Stromal cell of bone marrow (primary cell): ENCODE measurements at places on chromosomes 5 and 9.

GRCh38 chr5:132050661-132051552 is 9.5 kb upstream of the IL3 start:
- no peak for DNase-seq

DNA sequence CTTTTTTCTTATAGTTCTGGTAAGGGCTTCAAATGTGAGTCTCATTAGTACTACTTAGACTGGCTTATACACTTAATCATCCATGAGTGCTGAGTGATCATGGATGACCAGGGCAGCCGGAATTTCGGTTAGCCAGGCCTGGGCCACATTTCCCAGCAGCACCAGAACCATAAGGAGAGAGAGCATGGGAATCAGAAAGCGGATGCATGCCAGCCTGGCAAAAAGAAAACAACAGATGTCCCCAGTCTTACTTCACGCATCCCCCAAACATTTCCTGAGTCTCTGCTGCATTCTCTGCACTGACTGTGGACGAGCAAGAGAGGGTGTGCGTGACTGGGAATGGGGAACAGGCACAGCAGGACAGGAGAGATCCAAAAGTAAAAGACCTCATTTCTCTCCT is 371.1 kb upstream of the ZNF608 start:
- DNase-seq: no peak

DNA sequence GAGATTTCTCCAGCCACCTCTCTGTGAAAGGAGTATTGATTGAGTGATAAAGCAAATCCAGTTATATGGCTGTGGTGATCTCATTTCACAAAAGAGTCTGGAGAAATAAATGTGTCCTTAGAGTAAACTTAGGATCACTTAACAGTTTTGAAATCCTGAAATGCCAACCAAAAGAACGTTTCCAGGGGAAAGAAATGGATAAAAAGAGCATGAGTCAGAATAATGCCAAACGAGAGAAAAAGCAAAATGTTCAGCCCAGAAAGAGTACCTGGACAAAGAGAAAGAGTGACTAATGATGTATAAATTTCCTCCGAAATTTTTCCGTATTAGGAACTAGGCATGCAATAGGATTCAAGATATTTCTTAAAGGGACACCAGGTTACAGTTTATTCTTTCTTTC is 463.1 kb upstream of the CDH10 start:
- DNase-seq: no peak

GRCh38 chr9:94511134-94511954 is 43.5 kb upstream of the PCAT7 start:
- DNase-seq: no peak

DNA sequence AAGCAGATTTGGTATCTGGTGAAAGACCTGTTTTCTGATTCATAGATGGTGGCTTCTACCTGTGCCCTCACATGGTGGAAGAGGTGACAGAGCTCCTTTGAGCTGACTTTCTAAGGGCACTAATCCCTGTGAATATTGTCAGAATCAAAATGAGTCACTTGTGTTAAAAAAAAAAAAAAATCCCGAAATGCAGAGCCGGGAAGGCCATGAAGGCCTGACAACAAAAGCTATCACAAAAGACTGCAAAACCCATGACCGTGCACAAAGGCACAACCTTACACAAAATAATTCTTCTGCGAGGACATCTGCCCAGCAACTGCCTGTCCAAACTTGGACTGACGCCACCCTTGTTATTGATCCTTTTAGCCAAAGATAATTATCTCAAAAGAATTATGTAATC is 19.6 kb upstream of the UBTD2 start:
- DNase-seq: no peak

- no peak for DNase-seq
These were observed 48.2 kb downstream of the NKD2 start for GRCh38 chr5:1056611-1057484.

GRCh38 chr9:131759017-131759647 is 19.3 kb upstream of the RAPGEF1 start:
- DNase-seq: no peak

- DNase-seq: no peak
These were observed 7.1 kb upstream of the IL17B start for GRCh38 chr5:149386166-149386565.

DNA sequence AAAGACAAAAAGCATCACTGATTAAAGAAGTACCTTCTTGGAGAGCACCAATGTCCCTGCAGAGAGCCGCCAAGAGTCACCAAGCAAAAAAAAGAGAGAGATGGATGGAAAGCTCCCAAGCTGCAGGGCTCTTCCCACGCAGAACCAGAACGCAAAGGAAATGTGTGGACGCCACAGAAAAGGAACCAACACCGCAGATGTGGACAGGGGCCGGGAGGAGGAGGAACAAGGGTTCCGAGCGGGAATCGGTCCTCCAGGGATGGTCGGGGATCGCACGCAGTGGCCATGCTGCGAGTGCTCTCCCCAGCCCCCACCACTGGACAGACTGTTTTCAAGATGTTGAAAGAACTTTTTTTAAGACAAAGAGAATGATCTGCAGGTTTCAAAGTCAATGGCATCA is 40.2 kb upstream of the ZNF354A start:
- no peak for DNase-seq

GRCh38 chr5:137630216-137630971 is 105.5 kb downstream of the KLHL3 start:
- DNase-seq: no peak

DNA sequence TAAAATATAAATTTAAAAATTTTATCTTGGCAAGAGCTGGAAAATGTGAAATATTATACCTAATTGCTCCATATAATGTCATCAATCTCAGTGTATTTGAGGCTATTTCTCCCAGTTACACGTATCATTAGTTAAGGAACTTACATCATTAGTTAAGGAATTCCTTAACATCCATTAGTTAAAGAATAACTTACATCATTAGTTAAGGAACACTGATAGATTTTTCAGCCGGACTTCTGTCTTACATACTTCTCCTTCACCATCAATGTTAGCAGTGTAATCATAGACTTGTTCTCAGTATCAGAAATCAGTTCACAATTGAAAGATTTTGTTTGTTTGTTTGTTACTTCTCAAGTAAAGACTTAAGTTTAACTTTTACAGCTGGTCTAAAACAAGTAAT is 524.4 kb upstream of the CHD1 start:
- no peak for DNase-seq

DNA sequence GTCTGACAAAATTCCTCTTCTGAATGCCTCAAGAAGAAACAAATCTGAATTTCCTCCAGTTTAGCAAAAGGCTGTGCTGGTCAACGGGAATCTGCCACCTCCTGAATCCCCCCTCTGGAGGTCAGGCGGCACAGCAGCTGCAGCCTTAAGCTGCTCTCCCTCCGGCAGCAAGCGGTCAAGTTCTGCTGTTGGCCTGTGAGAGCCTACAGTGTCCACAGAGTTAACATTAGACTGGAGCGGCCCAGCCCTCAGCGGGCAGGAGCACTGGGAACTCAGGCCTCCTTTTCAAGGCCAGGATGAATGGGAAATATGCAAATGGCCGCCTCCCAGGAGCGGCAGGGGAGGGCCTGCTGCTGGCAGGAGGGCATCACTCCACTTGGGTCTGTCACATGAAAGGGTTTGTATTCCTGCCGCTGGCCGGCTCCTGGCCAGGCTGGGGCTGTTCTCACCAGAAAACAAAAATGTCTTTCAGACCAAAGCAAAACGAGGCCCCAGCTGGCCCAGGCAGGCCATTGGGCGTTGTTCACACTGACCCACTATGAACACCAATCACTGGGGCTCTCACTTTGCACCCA is 8.2 kb downstream of the ACSL6 start:
- no peak for DNase-seq

DNA sequence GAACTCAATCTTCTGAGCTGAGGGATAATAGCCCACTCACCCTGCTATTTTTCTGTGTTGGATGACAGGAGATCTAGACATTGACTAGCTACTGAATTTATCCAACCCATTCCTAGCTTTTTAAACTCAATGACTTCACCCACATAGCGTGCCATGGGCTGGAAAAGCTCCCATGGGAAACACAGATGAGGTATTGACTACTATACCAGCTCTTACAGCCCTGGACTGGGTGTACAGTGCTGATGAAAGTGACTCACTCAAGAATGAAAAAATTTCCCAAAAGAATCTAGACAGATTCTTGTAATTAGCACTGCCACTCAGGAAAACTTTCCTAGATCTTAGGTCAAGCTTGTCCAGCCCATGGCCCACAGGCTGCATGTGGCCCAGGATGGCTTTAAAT is 72.7 kb upstream of the NREP start:
- peak; percentile 68 for DNase-seq

DNA sequence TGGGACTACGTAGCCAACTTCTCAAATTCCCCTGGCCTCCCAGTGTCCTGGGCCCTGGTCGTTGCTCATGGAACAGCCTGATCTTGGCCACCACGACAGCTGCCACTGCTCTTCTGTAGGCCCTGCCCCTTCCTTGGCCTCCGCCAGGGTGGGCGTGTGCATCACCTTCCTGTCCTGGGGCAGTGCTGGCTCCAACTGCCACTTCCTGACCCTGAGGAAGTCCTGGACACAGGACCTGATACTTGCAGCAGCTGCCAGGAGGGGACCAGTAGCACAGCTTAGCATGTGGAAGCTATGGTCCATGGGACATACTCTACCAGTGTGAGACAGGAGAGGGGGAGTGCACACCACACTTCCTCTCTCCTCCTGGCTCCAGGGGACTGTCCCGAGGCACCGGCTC is 145.2 kb downstream of the TENT4A start:
- no peak for DNase-seq

DNA sequence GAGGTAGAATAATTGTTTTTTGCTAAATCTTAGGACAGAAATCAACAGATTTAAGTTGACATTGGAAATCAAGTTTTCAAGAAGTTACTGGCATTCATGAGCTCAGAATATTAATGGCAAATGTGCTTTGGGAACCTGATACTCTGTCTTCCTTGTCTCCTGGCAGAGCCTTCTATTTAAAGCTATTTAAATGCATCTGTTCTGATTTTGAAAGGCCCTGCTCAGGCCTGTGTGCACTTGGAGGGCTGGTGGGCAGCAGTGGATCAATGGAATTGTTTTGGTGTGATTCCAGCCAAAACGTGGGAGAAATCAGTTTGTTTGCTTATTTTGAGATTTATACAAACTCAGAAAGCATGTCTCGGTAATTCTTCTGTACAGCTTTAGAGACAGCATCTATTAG is 38.5 kb downstream of the FBXL7 start:
- no peak for DNase-seq

GRCh38 chr5:100519075-100519474 is 16.1 kb upstream of the FAM174A start:
- DNase-seq: no peak

- no peak for DNase-seq
These were observed 361.3 kb downstream of the PTPRD start for GRCh38 chr9:10251490-10251889.

DNA sequence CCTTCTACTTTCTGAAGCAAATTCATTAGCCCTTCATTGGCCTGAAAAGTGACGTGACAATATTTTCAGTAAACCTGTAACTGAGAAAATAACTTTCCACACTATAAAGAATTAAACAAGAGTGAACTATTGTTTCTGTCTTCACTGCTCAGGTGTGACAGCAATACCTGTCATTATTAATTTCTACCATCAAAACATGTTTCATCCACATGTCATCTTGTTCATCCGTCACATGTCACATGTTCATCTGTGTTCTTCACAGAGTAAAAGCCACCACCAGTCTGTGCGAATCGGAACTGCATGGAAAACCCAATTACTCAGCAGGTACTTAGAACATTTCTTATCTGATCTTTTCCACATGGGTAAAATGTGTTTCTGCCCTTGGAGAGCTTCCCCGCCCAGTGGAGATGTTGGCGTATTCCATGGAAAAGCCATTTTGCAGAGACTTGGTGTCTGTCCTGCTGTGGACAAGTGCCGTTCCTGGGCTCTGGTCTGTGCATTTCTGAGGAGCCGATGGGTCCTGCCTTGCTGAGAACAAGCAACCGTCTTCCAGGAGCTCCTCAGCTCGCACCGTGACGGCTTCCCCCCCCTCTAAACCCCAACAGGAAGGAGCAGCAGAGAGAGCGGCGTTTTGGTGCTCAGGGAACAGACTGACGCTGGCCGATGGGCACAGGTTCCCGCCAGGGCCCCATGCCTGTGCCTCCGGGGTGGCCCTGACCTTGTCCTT is 10.6 kb upstream of the EXOC3 start:
- no peak for DNase-seq

DNA sequence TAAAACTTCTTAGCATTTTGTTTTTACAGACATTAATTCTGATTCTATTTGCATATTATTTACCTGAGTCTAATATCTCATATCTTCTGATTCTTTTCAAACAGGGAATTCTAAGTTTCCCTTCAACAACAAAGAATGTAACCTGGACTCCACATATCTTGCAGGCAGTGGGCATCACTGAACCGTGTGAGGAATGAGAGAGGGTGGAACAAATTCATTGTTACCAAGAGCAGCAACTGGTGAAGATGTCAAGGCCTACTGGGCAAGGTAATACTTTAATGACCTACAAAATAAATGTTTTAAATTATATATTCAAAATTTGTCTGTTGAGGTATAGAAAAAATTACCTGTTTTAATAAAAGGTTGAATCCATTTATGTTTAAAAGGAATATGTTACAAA is 455.3 kb upstream of the TUSC1 start:
- no peak for DNase-seq

GRCh38 chr9:16318516-16319060 is 551.9 kb downstream of the BNC2 start:
- DNase-seq: no peak

DNA sequence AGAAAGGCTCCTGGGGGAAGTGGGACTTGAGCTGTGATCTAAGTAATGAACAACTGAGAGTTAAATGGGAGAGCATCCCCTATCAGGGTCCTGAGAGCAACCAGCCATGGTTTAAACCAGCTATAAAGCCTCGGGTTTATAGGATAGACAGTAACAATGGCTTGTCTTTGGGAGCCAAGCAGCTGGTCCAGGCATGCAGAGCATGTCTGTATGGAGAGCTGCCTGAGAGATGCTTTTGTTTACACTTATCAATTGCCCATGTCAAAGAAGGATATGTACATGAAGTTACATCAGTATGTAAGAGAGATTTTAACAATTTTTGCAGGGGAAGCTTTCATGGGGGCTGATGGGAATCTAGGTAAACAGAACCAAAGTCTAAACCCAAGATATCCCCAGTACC is 4.4 kb downstream of the TGFBI start:
- DNase-seq: no peak

DNA sequence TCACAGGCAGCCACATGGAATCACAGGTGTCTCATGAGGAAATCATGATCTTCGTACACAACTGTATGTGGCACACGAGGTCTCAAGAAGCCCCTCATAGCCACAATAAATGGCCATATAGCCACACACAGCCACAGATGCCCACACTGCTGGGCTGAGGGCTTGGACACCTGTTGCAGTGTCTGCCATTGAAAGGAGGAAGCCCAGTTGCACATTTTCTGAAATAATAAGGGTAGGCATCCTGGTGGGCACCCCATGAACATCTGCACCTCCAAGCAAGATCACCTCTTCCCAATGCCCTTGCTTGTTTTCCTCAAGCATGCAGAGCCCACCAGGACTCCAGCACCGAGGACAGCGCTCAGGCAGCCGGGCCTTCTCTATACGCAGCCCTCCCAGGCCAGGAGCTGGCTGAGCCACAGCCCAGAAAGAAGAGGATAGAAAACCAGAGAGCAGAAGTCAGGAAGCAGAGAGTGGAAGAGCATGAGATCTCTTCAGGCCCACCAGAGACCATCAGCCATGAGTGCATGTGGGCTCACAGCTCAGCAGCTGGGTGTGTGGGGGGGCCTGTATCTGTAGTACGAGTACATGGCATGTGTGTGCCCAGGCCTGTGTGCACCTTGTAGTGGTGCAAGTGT is 1.0 kb upstream of the ACSL6 start:
- peak; percentile 30 for DNase-seq
